Endothelial cell of umbilical vein (primary cell): ENCODE measurements at places on chromosomes 2 and 18.

- no peak for DNase-seq
These were observed 322.3 kb upstream of the TCF4 start for GRCh38 chr18:55910296-55910695.

DNA sequence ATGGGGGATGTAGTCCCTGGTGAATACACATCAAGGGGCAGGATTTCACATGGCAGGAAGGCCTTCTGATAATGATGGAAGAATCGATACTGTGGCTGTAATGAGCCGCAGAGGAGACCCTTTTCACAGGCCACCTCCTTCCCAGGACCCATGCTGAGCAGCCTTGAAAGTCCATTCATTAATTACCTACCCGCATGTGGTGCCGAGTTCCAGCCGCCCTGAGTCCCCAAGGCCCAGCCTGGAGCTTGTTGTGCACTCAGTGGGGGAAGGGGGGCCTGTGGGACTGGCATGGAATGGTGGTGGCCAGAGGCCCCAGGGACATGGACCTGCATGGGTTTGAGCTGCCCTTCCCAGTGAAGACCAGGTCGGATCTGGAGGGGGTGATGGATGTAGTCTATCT lies 25.5 kb downstream of the ASB18 start:
- no peak for DNase-seq

DNA sequence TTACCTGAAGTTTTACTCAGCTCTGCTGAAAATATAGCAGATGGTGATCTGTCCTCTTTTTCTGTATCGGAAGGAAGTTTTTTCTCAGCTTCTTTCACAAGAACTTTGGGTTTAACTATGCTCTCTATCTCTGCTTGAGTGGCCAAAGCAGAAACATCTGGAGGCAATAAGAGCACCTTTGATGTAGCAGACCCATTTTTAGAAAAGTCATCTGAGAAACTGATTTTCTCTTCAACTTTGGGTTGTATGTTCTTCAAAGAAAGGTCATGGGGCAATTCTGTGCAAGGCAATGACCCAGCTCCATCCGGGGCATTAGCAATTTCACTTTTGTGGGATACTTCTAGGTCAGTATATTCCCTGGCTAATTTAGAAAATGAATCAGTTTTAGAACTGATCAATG lies 25.2 kb downstream of the RTN4 start:
- no peak for DNase-seq

DNA sequence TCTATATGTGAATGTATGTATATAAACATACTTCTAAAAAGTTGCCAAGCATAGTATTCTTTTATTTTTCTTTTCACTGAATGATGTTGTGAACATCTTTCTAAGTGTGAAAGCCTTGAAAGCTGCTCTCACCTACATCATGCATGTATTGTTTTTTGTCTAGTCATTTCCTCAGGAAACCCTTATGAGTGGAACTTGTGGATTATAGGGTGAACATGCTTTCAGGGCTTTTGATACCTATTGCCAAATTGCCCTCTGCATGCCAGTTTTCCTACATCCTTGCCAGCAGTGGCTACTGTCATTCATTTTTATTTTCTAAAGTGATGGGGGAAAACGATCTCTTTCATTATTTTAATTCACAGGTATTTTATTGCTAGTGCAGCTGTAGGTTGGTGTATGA lies 78.3 kb downstream of the ADAM23 start:
- DNase-seq = peak; percentile 61

- no peak for DNase-seq
These were observed 718.8 kb downstream of the DPP10 start for GRCh38 chr2:115161081-115161770.

DNA sequence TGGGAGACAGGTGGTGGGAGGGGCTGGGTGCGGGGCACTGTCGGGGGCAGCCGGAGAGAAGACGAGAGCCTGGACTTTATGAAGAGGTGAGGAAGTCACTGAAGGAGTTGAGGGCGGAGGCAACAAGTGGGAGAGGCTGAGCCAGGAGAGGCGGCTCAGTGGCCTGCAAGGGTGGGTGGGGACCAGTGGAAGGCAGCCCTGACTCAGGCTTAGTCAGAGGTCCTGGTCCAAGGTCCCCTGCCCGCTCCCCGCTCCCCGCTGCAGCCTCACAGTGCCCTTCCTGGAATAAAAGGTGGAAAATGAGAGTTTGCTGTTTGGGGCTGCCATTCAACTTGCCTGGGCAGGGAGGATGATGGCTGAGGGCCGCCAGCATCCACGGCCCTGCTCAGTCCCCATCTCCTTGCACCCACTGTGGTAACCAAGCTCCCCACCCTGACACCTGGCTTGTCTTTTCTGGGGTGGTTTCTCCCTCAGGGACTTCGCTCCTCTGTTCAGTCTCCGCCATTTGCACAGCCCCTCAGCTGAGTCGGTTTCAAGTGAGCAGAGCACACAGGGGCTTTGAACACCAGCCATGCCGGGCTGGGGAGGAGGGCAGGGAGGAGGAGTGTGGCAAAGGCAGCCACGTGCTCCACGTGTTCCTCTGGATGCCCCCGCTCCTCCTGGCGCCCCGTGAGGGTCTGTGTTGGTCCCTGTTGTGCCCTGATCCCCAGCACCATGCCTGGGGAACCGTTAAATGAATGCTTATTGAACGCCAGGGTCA lies 13.7 kb upstream of the RALB start:
- peak; percentile 77 for DNase-seq
